LNCaP clone FGC (cell line): ENCODE measurements at places on chromosomes 3 and 15.

GRCh38 chr3:194877291-194878119, 191.8 kb downstream of the FAM43A start:
- DNase-seq, result no peak

DNA sequence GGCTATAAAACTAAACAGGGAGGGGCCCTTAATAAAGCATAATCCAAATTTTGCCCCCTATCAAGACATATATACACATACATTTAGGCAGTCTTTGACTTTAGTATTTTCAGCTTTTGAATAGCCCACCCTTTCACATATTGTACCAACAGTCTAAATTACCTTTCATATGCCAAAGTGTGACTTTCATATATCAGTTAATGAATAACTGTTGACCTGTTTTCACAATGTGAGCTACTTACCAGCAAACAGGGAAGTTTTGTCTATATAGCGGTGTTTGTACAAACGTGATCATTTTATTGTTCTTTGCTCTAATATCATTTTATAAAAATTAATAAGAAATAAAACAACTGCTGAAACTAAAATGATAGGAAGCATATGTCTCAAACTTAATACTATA, 28.0 kb downstream of the CEP152 start:
- DNase-seq, result no peak

- DNase-seq, result peak; percentile 59
These were observed 101.2 kb downstream of the PLCH1 start for GRCh38 chr3:155643581-155644165.

GRCh38 chr3:185757176-185757575, 67.7 kb downstream of the IGF2BP2 start:
- DNase-seq, result no peak

- no peak for DNase-seq
These were observed 12.4 kb downstream of the ACTC1 start for GRCh38 chr15:34782901-34783300.

DNA sequence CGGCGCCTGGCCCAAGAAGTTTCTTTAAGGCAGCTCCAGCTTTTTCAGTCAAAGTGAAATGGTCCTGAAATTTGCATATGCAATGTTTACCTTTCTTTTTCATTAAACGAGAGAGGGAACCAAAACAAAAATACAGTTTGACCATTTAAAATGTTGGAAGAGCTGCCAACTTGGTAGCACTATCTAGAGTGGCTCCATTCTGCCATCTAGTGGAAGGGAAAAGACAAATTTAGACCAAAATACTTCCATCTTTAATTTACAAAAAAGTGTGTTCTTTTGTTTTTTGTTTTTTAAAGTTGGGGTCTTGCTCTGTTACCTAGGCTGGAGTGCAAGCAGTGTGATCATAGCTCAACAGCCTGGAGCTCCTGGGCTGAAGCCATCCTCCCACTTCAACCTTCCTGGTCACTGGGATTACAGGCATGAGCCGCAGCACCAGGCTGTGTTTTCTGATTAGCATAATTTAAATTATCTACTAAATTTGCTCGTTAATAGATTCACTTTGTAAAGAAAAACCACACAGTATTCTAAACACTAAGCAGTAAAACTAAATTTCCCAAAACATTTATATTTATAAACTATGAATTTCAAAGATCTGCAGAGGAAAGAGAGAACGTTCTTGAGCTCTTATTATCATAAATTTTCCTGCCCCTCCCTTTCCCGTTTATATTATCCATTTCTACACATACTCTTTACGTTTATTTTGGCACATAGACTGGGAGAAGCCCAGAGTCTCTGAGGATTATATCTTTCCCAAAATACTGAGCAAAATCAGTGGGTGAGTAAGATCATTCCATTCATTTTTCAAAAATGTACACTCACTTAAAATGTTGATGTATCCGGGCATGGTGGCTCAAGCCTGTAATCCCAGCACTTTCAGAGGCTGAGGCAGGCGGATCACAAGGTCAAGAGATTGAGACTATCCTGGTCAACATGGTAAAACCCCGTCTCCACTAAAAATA, 15.4 kb upstream of the RFC4 start:
- no peak for DNase-seq

GRCh38 chr3:161295325-161295724, 74.2 kb downstream of the NMD3 start:
- no peak for DNase-seq

DNA sequence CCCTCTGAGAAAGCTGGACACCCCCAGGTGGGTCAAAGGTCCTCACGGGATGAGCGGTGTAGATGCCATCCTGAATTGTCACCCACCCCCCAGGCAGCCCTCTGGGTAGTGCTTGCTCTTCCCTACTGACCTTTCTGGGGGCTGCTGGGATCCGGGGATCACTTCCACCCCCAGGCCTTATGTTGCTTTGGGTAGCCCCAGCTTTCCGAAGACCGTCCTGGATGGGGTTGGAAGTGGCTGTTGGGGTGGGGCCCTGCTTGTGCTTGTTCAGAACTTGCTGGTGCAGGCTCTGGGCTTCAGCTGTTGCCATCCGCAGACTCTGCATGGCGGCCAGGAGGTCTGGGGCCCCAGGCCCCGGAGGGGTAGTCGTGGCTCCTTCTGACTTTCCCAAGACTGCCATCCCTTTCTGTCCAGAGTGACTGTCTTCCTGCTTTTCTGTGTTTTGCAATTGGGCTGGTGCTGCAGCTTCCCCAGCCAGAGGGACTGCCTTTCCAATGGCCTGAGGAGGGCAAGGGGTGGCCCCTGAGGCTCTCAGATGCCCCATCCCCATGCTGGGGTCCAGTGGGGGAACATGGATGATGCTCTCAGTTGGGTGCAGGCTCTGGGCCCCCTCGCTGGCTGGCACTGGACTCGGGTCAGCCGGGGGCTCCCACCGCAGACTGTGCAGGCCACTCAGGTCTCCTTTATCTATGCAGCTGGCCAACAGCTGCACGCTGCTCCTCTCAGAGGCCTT, 6.3 kb downstream of the XIRP1 start:
- DNase-seq, result no peak

DNA sequence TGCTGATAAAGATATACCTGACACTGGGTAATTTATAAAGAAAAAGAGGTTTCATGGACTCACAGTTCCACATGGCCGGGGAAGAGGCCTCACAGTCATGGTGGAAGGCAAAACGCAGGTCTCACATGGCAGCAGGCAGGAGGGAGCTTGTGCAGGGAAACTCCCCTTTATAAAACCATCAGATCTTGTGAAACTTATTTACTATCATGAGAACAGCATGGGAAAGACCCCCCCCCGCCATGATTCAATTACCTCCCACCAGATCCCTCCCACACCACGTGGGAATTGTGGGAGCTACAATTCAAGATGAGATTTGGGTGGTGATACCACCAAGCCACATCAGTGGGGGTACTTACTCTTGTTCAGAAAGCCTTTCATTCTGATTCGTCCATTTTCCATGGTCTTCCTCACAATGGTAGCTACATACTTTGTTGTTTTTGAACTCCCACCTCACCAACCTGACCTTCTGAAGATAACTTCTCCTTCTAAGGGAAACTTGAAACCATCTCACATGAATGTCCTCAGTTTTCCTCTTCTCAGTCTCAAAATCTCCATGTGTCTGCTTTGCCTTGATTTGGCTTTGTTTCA, 275.6 kb upstream of the PROK2 start:
- DNase-seq, result no peak

DNA sequence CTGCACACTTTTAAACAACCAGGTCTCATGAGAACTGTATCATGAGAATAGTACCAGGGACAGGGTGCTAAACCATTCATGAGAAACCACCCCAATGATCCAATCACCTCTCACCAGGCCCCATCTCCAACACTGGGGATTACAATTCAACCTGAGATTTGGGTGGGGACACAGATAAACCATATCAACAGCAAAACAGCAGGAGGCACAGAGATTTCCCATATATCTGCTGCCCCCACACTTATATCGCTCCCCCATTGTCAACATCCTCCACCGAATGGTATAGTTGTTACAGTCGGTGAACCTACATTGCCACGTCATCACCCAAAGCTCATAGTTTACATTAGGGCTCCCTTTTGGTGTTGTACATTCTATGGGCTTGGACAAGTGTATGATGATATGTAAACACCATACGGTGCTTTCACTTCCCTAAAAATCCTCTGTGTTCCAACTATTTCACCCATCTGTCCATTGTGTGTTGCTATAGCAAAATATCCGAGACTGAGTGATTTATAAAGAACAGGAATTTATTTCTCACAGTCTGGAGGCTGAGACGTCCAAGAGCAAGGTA, 224.8 kb downstream of the FAM43A start:
- DNase-seq, result no peak

GRCh38 chr15:38524156-38524555, 40.5 kb downstream of the RASGRP1 start:
- no peak for DNase-seq

GRCh38 chr15:94894056-94894455, 662.7 kb downstream of the MCTP2 start:
- no peak for DNase-seq

DNA sequence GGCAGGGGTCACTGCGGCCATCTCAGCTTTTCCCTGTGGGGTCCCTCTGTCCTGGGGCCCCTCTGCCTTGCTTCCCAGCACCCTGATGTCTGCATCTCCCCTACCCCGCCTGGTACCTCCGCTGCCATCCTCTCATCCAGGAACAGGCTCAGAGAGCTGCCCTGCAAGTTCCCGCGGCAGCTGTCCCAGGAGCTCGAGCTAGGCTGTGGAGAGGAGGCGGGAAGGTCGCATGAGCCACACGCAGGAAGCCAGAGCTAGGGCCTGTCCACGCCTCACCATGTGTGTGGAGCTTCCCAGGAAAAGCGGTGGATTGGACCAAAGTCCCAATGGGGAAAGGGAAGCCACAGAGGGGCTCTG, 12.5 kb downstream of the PLA2G4B start:
- no peak for DNase-seq

GRCh38 chr3:134682196-134682880, 31.5 kb upstream of the KY start:
- no peak for DNase-seq
